ENCODE measurements at places on chromosomes 3 and 15. TPM values are rescaled to one million over a fixed set of nuclear protein-coding genes. Genes with fewer than 3 reads are reported as not detected.

The ENTPD3 gene
- total RNA-seq = 1.6 TPM

The PLXND1 gene
- total RNA-seq = 92.4 TPM

The CLK3 gene
- total RNA-seq = 24.0 TPM

The SPINK8 gene
- not detected for total RNA-seq

The FRMD5 gene
- 3.7 TPM for total RNA-seq
